ENCODE measurements at places on chromosomes 12 and 14.

GRCh38 chr12:78385541-78385940, 479.0 kb upstream of the SYT1 start:
- H3K27me3 ChIP-seq: no peaks in the 10 kb centered on the region
- no peak overlapping the region for H3K4me3 ChIP-seq
- no peak overlapping the region for H3K27ac ChIP-seq
- no peak for DNase-seq

DNA sequence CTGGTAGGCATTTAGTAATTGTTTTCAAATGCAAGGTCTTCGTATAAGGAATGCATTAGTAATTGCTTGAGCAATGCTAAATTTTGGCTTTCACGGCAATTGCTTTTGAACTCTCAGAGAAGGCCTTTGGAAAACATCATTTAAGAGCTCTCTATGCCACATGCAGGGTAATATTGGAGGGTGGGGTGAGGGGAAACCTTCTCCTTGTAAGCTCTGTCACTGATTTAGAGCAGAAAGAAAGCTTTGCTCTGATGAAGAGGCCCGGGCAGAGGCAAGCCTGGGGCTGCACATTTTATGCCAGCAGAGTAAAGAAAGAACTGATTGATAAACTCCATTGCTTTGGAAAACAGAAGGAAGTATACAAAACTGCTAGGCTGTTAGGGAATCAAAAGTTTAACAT, 70.9 kb downstream of the TRIM9 start:
- no peak overlapping the region for H3K4me3 ChIP-seq
- no peaks in the 10 kb centered on the region for H3K27me3 ChIP-seq
- no peaks in the 10 kb centered on the region for H3K36me3 ChIP-seq
- no peak for DNase-seq

DNA sequence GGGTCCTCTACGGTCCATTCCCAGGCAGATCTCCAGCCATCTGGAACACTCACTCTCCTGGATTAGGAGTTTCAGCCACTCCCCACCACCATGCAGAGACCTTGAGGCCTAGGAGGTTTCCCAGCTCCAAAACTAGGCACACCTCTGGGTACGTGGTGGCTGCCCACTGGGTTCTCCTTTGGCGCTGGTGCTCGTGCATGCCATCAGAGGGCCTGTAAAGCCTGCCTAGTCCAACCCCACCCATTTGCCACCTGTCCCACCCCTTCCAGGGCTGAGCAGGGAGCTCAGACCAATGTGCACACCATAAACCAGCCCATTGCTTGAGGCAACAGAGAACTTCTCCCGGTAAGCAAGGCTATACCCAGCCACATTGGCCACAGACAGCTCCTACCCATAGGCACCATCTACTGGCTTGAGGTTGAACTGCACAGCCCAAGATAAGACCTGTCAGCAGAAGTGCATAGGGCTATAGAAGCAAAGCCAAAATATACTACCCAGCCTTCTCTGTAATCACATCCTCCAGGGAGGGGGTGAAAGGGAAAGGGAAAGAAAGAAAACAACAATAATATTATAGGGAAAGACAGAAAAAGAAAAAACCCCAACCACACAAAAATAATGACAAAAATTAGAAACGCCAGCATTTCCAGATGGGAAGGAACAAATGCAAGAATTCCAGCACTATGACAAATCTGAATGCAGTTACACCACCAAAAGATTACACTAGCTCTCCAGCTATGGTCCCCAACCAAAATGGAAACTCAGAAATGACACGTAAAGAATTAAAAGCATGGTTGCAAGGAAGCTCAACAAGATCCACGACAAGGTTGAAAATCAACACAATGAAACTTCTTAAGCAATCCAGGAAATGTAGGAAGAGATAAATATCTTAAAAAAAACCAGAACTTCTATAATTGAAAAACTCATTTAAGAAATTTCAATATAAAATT, 111.9 kb upstream of the CCDC175 start:
- no peak overlapping the region for H3K27ac ChIP-seq
- H3K4me1 ChIP-seq: no peaks in the 10 kb centered on the region

GRCh38 chr14:71932229-71932981, at the start of gene RGS6:
Gene RGS6, plus strand, starts transcription at chr14:71932429.
- H3K36me3 ChIP-seq: no peaks in the 10 kb centered on the region
- H3K27ac ChIP-seq: no peak within 1 kb of the TSS
- DNase-seq: no peak
- H3K4me1 ChIP-seq: peaks cover 4% of the 10 kb centered on the region
- H3K27me3 ChIP-seq: peaks cover 14% of the 10 kb centered on the region

DNA sequence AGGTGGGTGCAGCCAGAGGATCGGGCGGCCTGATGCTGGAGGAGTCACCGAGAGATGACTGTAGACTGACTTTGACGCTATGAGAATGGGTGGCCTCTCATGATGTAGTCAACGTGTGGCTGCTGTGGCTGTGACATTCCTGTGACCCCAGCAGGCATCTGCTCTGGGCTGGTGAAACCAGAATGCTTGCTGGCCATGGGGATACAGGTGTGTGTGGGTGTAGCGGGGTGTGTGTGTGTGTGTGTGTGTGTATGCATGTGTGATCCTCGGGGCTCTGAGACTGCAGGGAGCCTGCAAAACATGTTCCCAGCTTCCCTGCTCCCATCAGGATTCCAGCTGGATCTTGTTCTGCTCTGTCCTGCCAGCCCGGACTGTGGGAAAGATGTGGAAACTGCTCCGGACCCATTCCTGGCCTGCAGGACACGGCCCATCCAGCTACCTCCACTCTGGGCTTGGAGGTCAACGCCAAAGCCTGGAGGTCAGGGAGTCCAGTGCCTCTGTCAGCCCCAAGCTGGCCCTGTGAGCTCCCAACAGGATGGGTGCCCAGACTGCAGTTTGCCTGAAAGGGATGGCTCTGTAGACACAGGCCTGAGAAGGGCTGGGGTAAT, 18.8 kb upstream of the HHIPL1 start:
- no peak overlapping the region for H3K4me3 ChIP-seq
- peaks cover 3% of the 10 kb centered on the region for H3K4me1 ChIP-seq
- no peaks in the 10 kb centered on the region for H3K36me3 ChIP-seq

DNA sequence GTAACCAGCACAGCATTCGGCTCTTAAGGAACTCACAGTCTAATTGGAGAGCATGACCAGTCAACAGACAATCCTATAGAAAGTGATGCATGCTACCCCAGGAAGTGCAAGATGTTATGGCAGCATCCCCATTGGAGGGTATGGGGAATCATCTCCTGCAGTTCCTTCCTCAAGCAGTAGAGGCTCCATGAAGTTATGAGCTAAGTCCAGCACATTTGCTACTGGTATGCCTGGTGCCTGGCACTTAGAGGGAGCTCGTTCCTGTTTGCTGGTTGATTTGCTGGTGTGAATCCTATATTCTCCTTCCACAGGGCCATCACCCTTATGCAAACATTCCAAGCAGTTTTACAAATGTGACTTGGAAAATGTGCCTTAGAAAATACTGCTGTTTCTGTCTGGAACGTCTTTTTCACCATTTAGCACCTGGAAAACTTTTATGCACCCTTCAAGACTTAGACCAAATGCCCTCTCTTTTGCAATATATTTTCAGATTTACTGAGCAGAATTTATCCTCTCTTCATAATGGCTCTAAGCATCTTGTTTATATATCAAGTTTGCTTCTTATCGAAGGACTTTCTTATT, 136.1 kb upstream of the WSCD2 start:
- H3K27ac ChIP-seq: no peak overlapping the region
- no peaks in the 10 kb centered on the region for H3K4me1 ChIP-seq
- H3K4me3 ChIP-seq: no peak overlapping the region
- no peaks in the 10 kb centered on the region for H3K27me3 ChIP-seq

- no peak overlapping the region for H3K27ac ChIP-seq
- no peak for DNase-seq
- H3K36me3 ChIP-seq: no peaks in the 10 kb centered on the region
- H3K4me3 ChIP-seq: no peak overlapping the region
- no peaks in the 10 kb centered on the region for H3K4me1 ChIP-seq
Observed at GRCh38 chr12:116978791-116979508, 68.2 kb downstream of the FBXW8 start.

- DNase-seq: no peak
- no peaks in the 10 kb centered on the region for H3K4me1 ChIP-seq
- no peaks in the 10 kb centered on the region for H3K36me3 ChIP-seq
- no peak overlapping the region for H3K27ac ChIP-seq
Observed at GRCh38 chr12:75759842-75760572, 248.6 kb upstream of the KRR1 start.

GRCh38 chr14:91945751-91946621, 1.5 kb downstream of the FBLN5 start:
- no peak for DNase-seq
- no peaks in the 10 kb centered on the region for H3K36me3 ChIP-seq
- peaks cover 9% of the 10 kb centered on the region for H3K4me1 ChIP-seq
- H3K4me3 ChIP-seq: no peak overlapping the region

DNA sequence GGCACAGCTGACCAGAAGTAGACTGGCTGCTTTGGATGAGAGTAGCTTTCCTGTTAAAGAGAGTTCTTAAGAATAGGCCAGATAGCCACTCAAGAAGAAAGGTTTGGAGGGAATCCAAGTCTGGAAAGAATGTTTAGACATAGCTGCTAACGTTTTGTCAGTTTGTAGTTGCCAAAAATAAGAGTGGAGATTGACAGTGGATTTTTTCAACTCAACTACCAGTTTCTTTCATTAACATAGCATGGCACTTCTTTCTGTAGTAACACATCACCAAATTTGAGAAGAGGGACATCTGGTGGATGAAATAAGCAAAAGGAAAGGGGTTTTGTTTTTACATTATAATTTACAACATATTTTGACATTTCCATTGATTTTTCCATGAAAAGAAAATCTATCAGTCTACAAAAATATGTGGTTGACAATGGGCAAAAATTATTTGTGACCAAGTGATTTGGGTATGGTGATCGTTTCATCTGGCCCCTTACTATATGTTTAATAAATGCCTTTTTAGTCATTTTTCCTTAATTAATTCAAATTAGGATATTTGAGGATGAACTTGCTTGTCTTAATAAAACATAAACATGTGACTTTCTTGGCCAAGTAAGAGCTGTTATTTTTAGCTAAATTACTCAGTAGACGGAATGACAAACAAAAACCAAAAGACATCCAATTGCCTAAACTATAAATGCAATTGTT, 71.1 kb downstream of the PTPRR start:
- no peak for DNase-seq
- no peaks in the 10 kb centered on the region for H3K27me3 ChIP-seq
- no peak overlapping the region for H3K27ac ChIP-seq
- H3K4me3 ChIP-seq: no peak overlapping the region

DNA sequence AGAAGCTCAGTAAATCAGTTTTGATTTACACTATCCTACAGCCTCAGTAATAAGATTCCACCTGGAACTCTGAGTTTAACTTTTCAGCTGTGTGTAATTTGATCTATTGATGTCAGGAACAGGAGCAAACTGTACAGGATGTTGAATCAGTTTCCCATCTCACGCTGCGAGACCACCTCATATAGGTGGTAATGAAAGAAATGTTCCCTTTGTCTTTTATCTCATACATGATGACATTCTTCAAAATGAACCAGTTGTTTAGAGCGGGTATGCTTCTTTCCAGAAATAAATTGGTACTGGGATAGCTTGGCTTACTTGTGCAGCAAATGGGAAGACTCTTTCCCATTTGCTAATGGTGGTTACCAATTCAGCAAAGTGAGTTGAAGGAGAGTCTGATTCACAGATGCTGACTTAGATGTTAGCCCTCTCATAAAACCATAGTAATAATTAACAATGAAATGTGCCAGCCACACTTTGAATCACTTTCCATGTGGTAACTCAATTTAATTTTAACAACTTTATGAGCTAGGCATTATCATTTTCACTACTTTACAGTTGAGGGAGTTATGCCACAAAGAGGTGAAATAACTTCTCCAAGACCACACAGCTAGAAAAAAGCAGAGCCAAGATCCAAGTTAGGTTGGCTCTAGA, 251.5 kb downstream of the PAWR start:
- no peak overlapping the region for H3K4me3 ChIP-seq
- DNase-seq: no peak
- no peaks in the 10 kb centered on the region for H3K27me3 ChIP-seq
- no peak overlapping the region for H3K27ac ChIP-seq
- no peaks in the 10 kb centered on the region for H3K4me1 ChIP-seq
- H3K36me3 ChIP-seq: no peaks in the 10 kb centered on the region

DNA sequence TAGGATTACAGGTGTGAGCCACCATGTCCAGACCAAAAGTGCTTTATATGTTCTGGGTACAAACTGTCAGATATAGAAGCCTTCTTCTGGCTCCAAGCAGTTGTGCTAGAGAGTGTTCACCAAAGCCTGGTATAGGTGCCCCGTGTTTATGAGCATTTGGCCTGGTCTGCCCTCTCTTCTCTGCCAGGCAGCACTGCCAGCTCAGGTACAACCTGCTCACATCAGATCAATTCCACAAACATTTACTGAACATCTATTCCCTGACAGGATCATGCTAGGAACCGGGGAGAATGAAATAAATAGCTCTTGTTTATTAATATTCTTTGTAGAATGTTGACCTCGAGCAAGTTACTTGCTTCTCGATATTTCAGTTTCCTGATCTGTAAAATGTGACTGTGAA, 20.0 kb upstream of the SOCS2 start:
- H3K4me3 ChIP-seq: no peak overlapping the region
- H3K27ac ChIP-seq: no peak overlapping the region

GRCh38 chr12:78938341-78939084, 73.9 kb downstream of the SYT1 start:
- no peak overlapping the region for H3K4me3 ChIP-seq
- no peak for DNase-seq
- H3K27me3 ChIP-seq: no peaks in the 10 kb centered on the region
- H3K4me1 ChIP-seq: no peaks in the 10 kb centered on the region
- no peak overlapping the region for H3K27ac ChIP-seq
- no peaks in the 10 kb centered on the region for H3K36me3 ChIP-seq

GRCh38 chr12:8950702-8951478, 1.4 kb upstream of the M6PR start:
- peaks cover 2% of the 10 kb centered on the region for H3K36me3 ChIP-seq
- no peaks in the 10 kb centered on the region for H3K27me3 ChIP-seq
- DNase-seq: no peak
- H3K4me3 ChIP-seq: peak overlapping the region; percentile 99
- H3K4me1 ChIP-seq: peaks cover 77% of the 10 kb centered on the region

GRCh38 chr14:100223332-100224201, 15.4 kb upstream of the YY1 start:
- no peaks in the 10 kb centered on the region for H3K36me3 ChIP-seq
- peak overlapping the region; percentile 76 for H3K27ac ChIP-seq
- H3K4me3 ChIP-seq: peak overlapping the region; percentile 18
- peaks cover 43% of the 10 kb centered on the region for H3K4me1 ChIP-seq
- H3K27me3 ChIP-seq: no peaks in the 10 kb centered on the region
- no peak for DNase-seq
